ENCODE measurements at places on chromosomes 3 and 15.

- no peak for DNase-seq
Measured at GRCh38 chr3:43695863-43696262, 5.1 kb downstream of the ABHD5 start.

- no peak for DNase-seq
Measured at GRCh38 chr3:45564172-45564571, 30.4 kb upstream of the LIMD1 start.

DNA sequence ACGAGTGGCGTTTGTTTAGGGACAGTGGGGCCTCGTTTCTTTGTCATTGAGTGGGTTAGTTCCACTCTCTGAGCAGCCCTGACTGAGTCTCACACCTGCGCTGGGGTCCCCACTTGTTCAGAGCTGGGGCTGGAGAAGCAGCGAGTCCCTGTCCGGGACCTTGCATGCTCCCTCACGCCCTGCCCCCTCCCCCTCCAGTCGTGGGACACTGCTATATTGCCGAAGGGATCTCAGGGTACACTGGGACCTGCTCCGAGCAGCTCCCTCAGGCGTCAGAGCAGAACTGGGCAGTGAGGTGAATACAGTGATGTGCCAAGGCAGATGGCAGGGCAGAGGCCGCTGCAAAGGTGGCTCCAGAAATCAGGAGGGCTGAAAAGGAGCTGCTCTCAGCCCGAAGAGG, 59.9 kb upstream of the KLF13 start:
- DNase-seq, result no peak

- no peak for DNase-seq
Measured at GRCh38 chr3:2896308-2896939, 213.8 kb downstream of the IL5RA start.

GRCh38 chr3:135532021-135532420, 433.5 kb upstream of the PPP2R3A start:
- no peak for DNase-seq

- no peak for DNase-seq
Measured at GRCh38 chr3:32873531-32874130, 55.8 kb downstream of the TRIM71 start.

- DNase-seq, result no peak
Measured at GRCh38 chr3:60053526-60054265, 1003.9 kb upstream of the CFAP20DC start.

- no peak for DNase-seq
Measured at GRCh38 chr3:8529181-8529637, 27.6 kb downstream of the LMCD1 start.

GRCh38 chr15:48777645-48778330, 33.1 kb downstream of the CEP152 start:
- DNase-seq, result no peak

GRCh38 chr3:15952543-15953175, 154.9 kb upstream of the ANKRD28 start:
- DNase-seq, result no peak

DNA sequence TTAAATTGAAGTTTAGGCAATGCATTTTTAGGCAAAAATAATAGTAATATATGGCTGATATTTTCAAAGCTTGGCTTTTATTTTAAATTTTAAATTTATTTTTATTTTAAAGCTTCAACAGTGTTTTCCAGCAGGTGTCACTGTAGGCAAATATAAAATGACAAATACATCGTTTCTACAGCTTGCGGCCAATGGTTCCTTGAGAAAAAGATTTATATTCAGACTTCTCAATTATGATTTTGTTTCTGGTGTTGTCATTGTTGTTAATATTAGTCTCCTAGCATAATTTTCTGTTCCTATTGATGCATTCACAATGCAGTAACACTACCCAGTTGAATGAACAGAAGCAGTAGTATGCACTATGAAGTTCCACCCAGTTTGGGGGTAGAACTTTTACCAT, 220.7 kb upstream of the DNAJC19 start:
- no peak for DNase-seq

DNA sequence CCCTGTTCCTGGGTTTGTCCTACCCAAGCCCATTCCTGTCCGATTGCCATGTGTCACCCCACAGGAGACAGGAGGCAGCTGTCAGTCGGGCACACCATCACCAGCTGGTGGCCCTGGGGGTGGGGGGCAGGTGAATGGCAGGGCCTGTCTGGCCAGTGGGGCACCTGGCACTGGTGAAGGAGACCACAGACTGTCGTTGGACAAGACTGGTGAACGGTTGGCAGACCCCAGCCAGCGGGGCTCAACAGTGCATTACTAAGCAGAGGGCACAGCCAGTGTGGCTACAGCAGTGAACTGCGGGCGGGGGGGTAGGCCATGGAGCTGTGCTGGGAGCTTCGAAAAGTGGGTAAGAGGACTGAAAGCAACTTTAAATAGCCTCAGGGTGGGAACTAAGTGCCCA, 2.1 kb downstream of the SEMA7A start:
- DNase-seq, result no peak

DNA sequence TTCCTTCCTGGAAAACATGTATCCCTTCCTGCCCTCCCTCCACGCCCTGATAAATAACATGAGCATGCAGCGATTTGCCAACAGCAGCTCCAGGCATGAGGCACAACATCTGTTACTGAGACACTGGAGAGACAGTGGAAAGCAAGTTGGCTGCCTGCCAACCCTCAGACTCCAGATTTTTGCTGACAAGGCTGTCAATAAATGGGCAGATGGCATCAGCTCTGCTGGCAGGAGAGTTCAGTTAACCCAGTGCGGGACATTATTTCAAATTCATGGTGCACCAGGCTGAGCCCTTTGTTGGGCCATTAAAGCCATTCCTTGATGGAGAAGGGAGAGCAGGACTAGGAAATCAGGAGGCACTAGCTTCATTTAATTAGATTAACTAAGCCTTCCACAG, 293.3 kb downstream of the MEX3B start:
- no peak for DNase-seq

DNA sequence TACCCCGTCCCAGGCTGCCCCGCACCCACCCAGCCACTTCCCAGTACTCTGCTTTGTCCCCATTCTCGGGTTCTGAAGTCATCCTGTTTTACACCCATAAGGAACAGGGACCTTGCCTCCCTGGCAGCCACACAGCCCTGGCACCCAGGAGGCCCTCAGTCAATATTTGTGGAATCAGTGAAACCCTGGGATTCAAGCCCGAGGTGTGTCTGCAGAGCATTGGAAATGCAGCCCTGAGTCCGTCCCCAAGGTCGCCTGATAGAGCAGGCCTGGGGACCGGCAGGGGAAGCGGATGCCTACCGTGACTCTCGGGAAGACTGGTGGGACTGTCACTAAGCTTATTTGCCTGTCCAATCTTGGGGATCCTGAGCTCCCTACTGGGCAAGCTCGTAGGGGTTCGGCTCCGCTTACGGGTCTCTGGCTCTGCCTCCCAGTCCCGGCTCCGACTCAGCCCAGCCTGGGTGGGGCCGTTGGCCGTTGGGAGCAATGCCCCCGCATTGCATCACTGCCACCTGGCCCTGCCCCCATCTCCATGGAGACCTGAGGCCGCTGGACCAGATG, 64.4 kb upstream of the TAMM41 start:
- no peak for DNase-seq

Data from activated T-cell treated with anti-CD3 and anti-CD28 coated beads for 1 hour (primary cell).